ENCODE measurements at places on chromosomes 6 and 20. TPM values are rescaled to one million over a fixed set of nuclear protein-coding genes. Genes with fewer than 3 reads are reported as not detected.

Gene DNAAF9
- 20.4 TPM for total RNA-seq

DNA sequence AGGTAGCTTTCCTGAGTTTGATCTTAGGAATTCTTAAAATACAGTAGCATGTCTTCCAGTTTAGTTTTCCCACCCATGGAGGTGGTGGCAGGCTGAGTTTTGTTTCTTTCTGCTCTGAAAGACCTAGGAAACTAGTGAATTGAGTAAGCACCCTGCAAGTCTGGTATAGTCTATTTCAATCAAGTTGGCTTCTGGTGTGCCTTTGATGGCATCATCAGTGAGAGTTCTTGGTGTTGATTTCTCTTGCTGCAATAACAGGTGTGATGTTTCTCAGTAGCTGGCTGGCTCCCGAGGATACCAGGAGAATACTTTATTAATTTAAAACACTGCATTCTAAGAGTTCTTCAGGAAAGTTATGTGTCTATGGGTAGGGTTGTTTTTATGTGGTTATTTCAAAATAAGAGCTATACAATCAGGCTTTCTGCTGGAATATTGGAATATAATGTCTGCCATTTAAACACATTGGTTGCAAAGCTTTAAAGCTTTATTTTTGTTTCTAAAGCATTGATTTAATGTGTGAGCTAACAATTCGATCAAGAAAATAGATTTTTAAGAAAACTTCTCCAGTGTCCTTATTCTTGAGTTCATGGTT is 19.0 kb downstream of the VAPB start:
- DNase-seq: no peak

Gene STMND1
- not detected for total RNA-seq

DNA sequence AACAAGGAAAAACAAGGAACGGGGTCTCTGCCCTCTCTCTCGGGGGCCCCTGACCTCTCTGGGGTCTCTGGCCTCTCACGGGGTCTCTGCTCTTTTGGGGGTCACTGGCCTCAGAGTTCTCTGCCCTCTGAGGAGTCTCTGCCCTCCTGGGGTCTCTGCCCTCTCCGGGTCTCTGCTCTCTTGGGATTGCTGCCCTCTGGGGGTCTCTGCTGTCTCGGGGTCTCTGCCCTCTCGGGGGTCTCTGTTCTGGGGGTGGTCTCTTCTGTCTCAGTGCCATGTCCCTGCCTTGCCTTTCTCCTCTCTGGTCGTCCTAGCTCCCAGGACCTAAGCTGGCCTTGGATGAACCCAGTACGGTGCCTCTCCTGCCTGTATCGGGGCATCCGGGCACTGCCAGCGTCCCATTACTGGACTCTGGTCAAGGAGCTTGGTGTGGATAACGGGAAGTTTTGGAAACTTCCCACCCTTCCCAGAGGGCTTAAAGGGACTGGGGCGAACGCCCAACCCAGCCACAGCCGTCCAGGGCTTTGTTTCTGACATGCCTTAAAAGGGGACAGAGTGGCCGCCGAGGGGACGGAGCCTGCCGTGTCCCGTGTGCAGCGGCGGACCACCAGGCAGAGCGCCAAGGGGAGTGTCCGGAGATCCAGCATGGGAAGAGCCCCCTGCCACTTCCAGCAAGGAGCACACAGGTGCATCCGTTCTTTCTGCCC is 24.7 kb upstream of the MRGBP start:
- peak; percentile 34 for DNase-seq

Gene VGLL2
- total RNA-seq: not detected

Gene RNF144B
- 17.1 TPM for total RNA-seq

Gene BMP6
- total RNA-seq: 2.6 TPM

- DNase-seq: no peak
Observed at GRCh38 chr6:28771401-28772267, 152.2 kb downstream of the TRIM27 start.

Gene ARFGEF2
- total RNA-seq: 36.8 TPM

Gene ECT2L
- total RNA-seq: 0.70 TPM

Gene REM1
- total RNA-seq: 1.5 TPM

GRCh38 chr20:3407040-3407770 is at the start of gene DNAAF9:
TSS of gene DNAAF9 (minus strand) at chr20:3407669. CDS start at chr20:3407557, 112 bp downstream.
- peak; percentile 72 for DNase-seq

DNA sequence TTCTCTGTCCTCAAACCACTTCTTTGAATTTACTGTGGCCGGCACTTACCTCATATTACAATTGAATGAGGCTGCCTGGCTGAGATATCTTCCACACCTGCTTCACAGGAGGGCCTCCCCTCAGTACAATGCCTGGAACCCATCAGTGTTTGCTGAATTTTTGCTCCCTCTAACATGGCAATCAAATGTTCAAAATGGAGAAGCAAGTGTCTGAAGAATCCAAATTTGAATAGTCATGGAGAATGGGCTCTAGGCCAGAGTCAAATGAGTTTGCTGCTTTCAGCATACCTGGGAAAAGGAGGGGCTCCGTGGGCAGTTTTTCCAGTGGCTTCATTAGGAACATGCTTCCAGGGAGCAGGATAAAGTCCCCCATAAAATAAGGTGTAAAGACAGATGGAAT is 564.8 kb downstream of the UTRN start:
- DNase-seq: no peak

DNA sequence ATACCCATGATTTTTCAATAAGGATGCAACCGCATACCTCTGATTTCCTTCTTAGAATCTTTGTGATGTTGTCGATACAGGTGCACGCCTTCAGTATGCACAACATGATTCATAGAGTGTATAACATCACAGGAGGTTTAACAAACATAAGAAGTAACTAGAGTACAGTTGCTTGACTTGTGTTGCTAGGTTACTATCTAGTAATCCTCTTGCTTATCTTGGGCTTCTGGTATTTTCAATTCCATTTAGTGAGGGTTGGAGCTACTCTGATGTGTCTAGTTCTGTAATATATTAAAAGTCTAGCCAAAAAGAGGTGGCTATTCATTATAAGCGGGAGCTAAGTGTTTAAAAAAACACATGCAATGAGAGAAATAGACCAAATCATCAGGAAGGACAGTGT is 85.5 kb upstream of the TENT5A start:
- no peak for DNase-seq

GRCh38 chr20:58109126-58109880 is 119.2 kb downstream of the ANKRD60 start:
- no peak for DNase-seq

- DNase-seq: no peak
Observed at GRCh38 chr6:54142889-54143519, 31.8 kb downstream of the MLIP start.

DNA sequence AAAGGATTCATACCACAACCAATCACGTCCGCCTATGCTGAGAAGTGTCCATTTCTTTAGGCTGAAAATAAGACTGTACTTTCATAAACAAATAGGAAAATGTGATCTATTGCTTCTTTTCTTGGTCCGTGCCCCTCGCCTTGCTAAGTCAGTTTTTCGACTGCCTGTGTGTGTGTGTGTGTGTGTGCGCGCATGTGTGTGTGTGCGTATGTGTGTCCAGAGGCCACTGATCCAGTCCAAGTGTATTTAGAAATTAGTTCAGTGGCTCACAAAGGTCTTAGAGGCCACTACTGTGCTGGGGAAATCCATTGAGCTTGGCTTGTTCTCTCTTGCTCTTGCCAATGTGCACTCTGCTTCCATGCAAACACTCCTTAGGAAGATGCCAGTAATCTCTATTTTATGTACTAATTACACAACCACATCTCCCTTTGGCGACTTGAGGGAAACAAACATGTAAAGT is 50.5 kb downstream of the SLC22A23 start:
- DNase-seq: no peak

GRCh38 chr20:24452498-24453127 is 16.8 kb upstream of the SYNDIG1 start:
- no peak for DNase-seq

DNA sequence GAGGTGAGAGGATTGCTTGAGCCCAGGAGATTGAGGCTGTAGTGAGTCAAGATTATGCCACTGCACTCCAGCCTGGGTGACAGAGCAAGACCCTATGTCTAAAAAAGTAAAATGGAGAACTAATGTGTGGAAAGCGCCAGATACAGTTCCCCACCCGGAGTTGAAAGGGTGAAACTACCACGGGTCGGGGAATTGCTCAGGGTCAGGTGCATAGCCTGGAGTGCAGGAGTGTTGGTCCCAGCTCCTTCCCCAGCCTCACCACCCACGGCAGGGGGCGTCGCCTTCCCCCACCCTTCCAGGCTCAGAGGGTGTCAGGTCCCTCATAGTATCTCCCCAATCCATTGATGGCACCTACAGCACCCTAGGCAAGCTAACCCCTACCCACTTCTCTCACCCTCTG is 26.1 kb downstream of the C20orf203 start:
- DNase-seq: no peak

- no peak for DNase-seq
Observed at GRCh38 chr6:148470606-148471465, 128.2 kb downstream of the SASH1 start.

GRCh38 chr6:41642090-41642959 is 4.1 kb downstream of the MDFI start:
- DNase-seq: no peak

DNA sequence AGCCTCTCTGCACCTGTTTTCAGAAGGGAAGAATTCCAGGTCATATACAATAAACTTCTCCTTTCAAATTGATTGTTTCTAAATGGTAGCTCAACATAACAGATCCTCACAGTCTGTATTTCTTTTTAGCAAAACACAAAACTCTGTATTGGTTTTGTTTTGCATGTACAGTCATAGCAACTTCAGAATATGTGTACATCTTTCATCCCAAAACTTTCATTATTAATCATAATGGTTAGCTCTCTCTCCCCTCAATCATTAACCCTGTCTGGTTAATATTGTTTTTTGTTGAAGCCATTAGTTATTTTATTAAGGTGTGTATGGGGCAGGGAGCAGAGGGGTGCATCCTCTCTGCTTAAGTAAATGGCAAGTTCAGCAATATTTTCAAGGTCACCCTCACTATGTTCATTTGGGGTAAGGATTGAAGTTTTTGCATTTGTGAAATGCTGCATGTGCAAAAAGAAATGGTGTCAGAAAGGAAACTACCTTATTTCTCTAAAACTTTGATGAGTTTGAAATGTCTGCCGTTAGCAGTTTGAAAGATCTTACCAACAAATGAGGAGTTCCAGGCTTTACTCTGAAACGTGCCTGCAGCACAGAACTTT is 136.8 kb upstream of the BTBD3 start:
- no peak for DNase-seq

Gene NKX2-2
- total RNA-seq: not detected

- DNase-seq: no peak
Observed at GRCh38 chr6:133645966-133646740, 242.8 kb upstream of the TCF21 start.

DNA sequence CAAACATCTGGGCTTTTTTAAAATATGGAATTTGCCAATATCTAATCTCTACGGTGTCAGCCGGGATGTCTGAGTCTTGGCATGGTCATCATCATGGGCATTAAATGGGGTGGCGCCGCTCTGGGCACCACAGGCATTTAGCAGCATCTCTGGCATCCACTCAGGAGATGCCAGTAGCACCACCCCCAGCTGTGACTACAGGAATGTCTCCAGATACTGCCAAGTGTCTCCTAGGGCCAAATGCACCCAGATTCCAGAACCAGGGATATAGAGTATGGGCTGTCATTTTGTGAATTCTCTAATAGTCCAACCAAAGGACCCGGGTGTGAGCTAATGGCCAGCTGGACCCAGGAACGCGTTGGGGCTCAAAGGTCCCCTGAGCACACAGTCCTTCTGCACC is 361.0 kb downstream of the TAF4 start:
- DNase-seq: no peak

GRCh38 chr20:9518576-9519175 is 4.3 kb downstream of the LAMP5 start:
- no peak for DNase-seq

- DNase-seq: no peak
Observed at GRCh38 chr6:168525114-168525513, 84.1 kb downstream of the SMOC2 start.

Gene LPA
- not detected for total RNA-seq

Gene ENPP5
- total RNA-seq: 3.0 TPM

Gene GNL1
- total RNA-seq: 17.6 TPM

Gene PDYN
- total RNA-seq: not detected

Gene C2
- total RNA-seq: 7.6 TPM

Gene LCA5
- total RNA-seq: 1.9 TPM

Gene GSTA3
- total RNA-seq: not detected

Gene LBP
- total RNA-seq: not detected

GRCh38 chr6:168390749-168391420 is 50.1 kb upstream of the SMOC2 start:
- no peak for DNase-seq

Gene ACSS1
- 143 TPM for total RNA-seq

Gene PRICKLE4
- 4.0 TPM for total RNA-seq

DNA sequence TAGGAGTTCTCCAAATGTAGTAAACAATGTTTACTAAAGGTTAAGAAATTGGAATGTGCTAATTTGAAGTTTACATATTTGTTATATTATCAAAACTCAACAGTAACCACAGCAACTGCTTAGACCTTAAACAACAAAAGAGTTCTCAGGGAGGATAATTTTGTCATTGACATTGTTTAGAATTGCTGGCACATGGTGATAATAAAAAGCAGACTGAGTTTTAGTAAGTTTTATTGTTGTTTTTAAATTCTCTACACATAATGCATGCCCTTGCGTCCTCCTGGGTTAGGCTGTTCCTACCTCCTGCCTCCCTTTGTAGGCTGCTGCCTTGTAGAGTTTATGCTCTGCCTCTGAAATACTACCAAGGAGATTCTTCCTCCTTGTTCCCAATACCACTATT is 28.7 kb downstream of the LAMA4 start:
- DNase-seq: no peak

GRCh38 chr6:126753606-126754005 is 364.9 kb upstream of the RSPO3 start:
- DNase-seq: no peak

GRCh38 chr20:63090682-63091571 is 84.2 kb upstream of the BHLHE23 start:
- peak; percentile 31 for DNase-seq

DNA sequence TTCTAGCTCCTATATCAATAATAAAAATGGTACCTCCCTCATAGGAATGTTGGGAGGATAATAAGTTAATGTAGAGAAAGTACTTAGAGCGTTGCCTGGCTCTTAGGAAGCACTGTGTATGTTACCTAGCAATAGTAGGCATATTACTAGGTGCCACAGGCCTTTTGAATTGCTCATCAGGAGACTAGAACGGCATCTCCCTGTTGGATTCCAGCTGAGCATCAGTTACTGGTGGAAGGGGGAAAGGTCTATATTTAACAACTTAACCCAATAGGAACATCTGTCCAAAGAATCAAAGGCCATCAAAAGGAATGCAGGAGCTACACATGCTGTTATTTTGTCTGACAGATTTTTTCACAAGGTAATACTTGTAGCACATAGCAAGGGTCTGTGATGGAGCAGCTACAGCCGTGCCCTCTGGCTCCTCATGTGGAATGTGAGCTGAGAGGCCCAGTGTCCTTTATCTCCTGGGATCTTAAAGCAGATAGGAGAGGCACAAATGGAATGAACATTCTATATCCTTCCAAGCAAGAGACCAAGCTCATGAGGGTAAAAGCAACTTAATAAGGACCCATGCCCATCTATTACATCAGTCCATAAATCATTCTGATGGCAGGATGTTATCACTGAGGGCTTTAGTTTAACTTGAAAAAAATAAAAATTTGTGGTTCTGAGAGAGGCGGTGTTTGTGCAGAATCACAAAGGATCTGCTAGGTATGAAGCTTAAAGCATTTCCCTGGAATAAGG is 184.9 kb upstream of the LAMP5 start:
- DNase-seq: no peak

- DNase-seq: no peak
Observed at GRCh38 chr6:33949877-33950435, 146.2 kb upstream of the MLN start.

Gene GPR6
- total RNA-seq: not detected
